BJ (cell line): ENCODE measurements at places on chromosomes 11 and 22.

DNA sequence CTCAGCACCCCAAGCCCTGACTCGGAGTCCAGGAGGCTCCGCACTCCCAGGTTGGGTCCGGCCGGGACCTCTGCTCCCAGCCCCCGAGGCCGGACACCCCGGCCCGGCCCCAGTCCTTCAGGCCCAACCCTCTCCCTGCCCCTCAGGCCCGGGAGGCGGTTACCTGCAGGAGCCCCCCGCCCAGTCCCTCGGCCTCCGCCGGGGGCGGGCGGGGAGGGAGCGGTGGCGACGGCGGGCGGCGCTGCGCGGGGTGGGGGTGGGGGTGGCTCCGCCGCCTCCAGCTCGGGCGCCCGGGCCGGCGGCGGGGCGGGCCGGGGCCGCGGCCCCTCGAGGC lies 310 bp downstream of the TCF20 start:
- DNase-seq = no peak

GRCh38 chr11:121366038-121366437 lies 73.5 kb downstream of the SC5D start:
- DNase-seq = no peak

DNA sequence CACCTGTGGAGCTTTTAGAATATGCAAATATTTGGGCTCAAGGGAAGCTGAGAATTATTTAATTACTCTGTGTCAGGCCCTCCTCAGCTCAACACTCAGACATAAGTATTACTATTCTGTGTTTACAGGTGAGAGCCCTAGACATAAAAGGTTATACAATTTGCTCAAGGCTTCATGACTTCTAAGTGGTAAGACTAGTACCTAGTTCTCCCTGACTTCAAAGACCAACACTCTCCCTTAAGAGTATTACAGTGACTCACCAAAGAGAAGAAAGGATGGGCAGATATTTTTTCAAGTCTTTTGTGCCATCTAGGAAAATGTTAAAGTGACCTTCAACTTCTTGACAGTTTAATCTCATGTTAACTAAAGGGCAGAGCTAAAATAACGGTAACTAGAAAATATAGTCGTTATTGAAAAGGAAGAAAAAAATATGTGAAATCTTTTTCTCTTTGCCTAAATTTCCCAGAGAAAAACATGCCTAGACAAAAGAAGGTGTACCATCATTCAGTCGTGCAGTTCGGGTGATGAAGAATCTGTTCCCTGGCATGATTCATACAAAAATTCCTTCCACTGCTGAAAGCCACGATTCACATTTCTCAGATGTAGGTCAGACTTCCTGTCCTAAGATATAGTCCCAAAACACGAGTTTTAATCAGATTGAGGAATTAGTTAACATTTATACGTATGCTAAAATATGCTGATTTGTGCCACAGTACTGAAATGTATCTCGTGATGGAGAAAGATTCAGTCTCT lies 849.1 kb upstream of the API5 start:
- peak; percentile 36 for DNase-seq

DNA sequence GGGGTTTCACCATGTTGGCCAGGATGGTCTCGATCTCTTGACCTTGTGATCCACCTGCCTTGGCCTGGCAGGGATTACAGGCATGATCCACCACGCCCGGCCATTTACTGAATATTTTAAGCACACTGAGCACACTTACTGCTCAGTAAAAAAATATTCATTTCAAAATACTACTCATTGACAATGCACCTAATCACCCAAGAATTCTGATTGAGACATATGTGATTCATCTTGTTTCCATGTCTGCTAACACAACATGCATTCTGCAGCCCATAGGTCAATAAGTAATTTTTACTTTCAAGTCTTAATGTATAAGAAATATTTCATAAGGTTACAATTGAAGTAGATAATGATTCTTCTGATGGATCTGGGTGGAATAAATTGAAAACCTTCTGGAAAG lies 4.2 kb upstream of the OR52J3 start:
- no peak for DNase-seq

DNA sequence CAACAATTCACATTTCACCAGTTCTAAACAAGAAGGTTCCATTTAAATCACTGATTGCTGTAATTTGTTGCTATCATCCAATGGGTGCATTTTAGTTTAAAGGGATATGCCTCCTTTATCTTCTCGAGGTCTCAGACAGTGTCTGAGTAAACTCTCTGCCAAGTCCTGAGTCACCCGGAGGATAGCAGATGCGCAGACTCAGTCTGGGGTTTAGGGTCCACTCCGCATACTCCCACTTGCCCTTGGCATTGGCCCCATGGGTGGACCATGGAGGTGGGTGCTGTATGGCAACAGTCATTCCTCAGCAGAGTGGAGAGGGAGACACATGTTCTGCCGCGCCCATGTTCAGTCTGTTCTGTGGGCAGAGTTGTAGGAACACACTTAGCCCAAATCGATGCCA lies 65.4 kb upstream of the CRTAM start:
- DNase-seq = no peak

DNA sequence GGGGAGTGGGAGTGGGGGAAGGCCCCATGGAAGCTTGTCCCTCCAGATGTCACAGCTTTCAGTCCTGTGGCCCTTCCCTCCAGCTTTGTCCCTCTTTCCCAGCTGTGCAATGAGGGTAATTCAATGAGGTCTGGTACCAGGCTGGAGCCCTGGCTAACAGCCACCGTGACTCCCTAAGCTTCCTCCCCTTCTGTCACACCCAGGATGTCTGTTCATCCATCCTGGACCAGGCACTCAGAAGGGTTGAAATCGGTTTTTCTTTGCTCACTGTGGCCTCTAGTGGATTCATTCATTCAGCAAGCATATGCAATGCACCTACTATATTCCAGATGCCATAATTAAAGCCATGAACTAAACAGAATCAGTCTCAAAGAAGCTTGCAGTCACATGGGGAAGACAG lies 38.7 kb downstream of the SYT13 start:
- DNase-seq = no peak

GRCh38 chr11:112797092-112797491 lies 164.1 kb upstream of the NCAM1 start:
- no peak for DNase-seq

DNA sequence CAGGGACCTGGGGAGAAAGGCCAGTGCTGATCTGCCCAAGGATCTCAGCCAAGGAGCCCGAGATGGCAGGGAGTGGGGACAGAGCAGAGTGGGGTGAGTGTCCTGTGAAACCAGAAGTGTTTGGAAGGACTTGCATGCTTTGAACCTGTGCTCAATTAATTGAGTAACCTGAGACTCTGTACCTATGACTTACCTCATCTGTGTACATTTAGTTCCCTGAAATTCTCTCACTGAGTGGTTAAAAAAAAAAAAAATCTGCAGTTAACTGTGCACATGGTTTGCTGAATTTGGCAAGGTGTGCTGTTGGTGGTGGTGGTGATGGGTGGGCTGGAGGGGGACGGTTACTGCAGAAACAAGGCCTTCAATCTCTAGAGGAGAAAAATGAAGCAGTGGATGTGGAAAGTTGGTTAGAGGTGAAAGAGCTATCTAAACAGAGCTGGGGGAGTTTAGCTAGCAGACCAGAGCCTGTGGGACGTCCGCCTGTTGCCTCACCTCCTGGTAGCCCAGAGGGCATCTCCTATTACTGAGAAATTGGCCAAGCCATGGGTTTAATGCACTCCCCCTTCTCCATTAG lies 8.3 kb upstream of the SORL1-AS1 start:
- no peak for DNase-seq

DNA sequence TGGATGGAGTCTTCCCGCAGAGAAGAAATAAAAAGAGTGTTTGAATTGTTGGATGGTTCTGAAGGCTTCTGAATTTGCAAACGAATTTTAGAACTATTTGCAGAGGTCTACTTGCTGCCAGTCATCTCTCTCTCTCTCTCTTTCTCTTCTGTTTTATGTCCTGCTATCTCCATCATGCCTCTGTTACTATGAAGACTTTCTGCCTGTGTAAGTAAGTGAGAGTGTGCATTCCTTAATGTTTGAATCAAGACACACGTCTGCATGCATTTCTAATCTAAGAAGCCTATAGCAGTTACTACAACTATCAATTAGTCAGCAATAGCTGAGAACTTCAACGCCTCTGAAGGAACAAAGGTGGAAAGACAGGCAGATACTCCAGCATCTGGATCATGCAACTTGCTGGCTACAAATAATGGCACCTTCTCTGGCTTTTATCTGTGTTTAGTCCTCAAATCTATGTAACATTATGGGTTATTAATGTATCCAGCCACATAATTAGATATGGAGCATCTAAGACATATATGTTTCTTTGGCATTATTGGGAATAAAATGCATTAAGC lies 191.5 kb upstream of the BLID start:
- no peak for DNase-seq

DNA sequence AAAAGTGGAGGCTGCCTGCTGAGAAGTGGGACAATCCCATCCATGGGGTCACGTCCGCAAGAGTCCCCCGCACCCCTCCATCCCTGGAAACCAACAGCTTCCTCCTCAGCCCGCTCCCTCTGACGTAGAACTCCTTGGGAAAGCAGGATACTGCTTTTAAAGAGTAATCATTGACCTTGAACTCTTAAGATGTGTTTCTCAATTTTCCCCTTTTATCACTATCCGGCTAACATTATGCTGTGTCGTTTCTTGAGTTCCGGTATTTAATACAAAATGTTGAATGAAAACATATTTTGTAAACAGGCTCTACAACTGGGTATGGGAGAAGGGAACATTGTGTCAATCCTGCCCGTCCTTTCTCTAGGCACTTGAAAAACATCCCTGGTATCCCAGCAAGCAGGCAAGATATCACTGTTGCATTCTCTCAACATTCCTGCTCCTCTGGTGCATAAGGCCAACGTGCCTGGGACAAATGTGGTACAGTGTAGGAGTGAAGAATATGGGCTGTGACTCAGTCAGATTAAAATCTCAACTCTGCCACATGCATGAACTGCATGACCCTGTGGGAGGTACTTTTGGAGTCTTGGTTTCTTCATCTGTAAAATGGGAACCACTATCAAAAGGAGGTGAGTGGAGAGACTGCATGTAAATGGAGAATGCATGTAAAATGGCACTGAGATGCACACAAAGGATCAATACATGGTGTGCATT lies 52.8 kb downstream of the WT1 start:
- no peak for DNase-seq

DNA sequence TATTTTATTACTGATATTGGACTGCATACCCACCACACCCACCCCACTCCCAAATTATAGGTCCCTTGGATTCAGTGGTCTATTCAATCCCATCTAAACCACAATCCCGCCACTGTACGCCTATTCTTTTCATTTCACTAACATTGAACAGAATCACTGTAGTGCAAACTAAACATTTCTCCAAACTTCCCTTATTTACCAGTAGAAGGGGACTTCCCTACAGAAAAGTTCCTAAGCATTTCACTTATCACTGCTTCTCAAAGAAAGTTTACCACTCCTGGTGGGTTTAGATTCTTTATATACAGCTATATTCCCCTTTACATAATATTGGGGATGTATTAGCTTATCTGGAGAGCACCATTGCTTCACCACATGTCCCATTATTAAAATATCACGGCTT lies 29.3 kb downstream of the OR8B12 start:
- DNase-seq = no peak

- no peak for DNase-seq
Measured at GRCh38 chr11:111654601-111655000, 52.4 kb downstream of the SIK2 start.

- DNase-seq = no peak
Measured at GRCh38 chr11:62804310-62805075, 747 bp downstream of the NXF1 start.

- no peak for DNase-seq
Measured at GRCh38 chr22:33255791-33256190, 197.6 kb upstream of the SYN3 start.

DNA sequence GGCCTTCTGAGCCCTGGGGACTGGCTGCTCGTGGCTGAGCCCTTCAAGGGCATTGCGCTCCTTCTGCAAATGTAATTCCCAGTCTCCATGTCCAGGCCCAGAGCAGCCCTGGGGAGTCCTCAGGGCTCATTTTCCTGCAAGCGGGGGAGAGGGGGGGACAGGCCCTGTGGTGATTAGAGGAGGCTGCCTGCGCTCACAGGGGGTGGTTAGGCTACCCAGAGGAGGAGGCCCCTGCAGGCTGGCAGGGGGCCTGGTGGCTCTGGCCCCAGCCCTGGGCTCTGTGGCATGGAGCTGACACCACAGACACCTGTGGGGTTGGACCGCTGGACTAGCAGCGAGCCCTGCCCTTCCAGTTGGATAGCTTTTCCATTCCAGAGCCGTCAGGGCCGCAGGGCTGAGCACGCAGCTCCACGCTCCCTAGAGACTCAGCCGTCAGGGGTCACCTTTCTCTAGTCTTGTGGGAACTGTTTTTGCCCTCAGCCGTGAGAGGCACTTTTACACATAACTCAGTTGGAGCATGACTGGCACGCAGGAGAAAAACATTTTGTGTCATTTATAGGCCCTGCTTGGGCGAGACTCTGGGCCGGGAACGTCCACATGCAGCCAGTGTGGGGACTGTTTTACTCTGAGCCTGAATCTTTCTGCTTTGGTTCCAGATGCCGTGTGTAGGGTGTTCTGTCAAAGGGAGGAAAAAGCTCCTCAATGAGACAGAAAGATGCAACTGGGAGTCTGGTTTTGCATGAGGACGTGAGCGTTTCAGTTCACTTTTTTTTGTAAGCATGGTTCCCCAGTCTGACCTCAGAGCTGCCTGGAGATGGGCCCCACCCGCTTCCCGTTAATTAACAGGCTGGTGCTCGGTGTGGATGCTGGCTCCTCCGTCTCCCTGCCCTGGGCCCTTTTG lies 58.1 kb downstream of the LRP5 start:
- DNase-seq = no peak

DNA sequence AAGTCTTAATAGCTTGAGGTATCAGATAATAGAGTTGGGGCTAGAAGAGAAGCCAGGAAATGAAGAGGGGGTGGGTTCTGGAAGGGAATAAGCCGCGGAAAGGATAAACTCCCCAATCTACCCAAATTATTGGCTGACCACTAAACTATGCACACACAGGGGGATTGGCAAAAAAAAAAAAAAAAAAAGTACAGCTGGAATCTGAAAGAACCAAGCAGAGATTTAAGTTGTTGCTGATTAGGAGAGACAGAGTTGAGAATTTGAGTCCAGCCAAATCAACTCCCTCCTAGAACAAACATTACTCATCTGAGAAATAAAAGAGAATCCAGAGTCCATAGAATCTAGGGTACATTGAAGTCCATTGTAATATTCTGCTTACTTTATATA lies 134.9 kb downstream of the CCDC81 start:
- DNase-seq = no peak

- DNase-seq = no peak
Measured at GRCh38 chr11:59756558-59756840, 1.3 kb downstream of the STX3 start.

- no peak for DNase-seq
Measured at GRCh38 chr22:16847271-16847670, 22.1 kb upstream of the XKR3 start.

DNA sequence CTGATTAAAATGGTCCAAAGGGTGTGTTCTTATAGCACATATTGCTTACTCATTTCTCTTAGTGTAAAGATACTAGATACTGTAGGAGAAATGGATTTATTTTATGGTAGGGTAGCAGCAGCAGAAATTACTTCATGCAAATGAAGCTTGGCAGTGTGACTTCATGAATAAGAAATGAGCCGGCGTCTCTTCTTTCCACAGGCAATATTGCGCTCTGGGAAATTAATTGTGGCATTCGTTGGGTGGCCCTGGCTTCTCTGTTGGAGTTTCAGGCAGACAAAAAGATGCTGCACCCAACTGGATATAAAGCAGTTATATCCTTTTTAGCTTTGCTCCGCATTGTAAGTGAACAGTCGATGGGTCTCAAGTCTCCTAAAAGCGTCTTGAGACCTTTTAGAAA lies 211.0 kb upstream of the NAV2 start:
- DNase-seq = no peak

- no peak for DNase-seq
Measured at GRCh38 chr11:83303316-83303715, 17.1 kb upstream of the CCDC90B start.

- DNase-seq = no peak
Measured at GRCh38 chr22:40252146-40252545, 74.4 kb downstream of the TNRC6B start.
